ENCODE measurements at places on chromosomes 5 and 9. TPM values are rescaled to one million over a fixed set of nuclear protein-coding genes. Genes with fewer than 3 reads are reported as not detected.

The NFIB gene
- 6.8 TPM for total RNA-seq

The RFESD gene
- 2.1 TPM for total RNA-seq

The NR6A1 gene
- 1.8 TPM for total RNA-seq

The IFNE gene
- total RNA-seq, result 1.1 TPM

The USP20 gene
- total RNA-seq, result 4.1 TPM

The SLCO6A1 gene
- total RNA-seq, result not detected

The ANKRD33B gene
- 11.4 TPM for total RNA-seq

The CCL28 gene
- 0.03 TPM for total RNA-seq

The ENTPD2 gene
- total RNA-seq, result 3.3 TPM

The MORN5 gene
- total RNA-seq, result not detected

The CCDC187 gene
- total RNA-seq, result not detected

The TLX3 gene
- total RNA-seq, result not detected

The NR5A1 gene
- 0.09 TPM for total RNA-seq

The RGS7BP gene
- not detected for total RNA-seq

The C9orf50 gene
- total RNA-seq, result not detected

All from A549 treated with Hydrocortisone at 1 μM for 4 hours (cell line).